ENCODE measurements at places on chromosomes 3 and 15. TPM values are rescaled to one million over a fixed set of nuclear protein-coding genes. Genes with fewer than 3 reads are reported as not detected.

- ATAC-seq = peak; percentile 67
- H3K36me3 ChIP-seq = no peaks in the 10 kb centered on the region
- H3K4me1 ChIP-seq = peaks cover 24% of the 10 kb centered on the region
- peak overlapping the region; percentile 29 for H3K4me3 ChIP-seq
- peak overlapping the region; percentile 48 for H3K27ac ChIP-seq
These were observed 6.7 kb downstream of the CA12 start for GRCh38 chr15:63374686-63375520.

DNA sequence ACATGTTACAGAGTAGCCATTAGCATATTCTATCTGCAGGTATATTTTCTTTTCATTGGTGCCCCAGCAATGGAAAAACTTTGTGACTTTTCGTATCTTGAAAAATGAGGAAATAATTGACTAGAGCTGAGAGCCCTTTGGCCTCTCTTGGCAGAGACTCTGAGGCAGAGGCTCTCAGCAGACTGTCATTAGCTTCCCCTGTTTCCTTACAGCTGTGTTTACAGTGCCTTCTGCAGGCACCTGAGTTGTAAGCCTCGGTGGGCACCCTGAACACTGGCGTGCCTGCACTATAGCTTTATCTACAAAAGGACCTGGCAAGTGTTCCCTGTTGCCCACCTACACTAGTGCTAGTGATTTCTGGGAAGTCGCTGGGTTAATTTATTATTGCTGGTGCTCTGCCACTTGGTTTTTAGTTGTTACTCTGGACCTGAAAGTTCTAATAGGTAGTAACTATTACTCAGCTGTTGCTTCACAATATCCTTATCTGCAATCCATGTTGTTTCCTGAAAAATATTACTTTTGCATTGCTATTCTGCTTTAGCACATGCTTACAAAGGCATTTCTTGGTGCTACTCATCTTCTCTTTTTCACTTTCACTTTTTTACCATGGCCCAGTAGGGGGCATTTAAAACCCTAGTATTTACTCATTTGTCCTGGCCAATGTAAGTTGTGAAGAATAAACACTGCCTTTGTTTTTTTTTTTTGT lies 7.8 kb upstream of the GPR171 start:
- ATAC-seq = no peak
- peaks cover 4% of the 10 kb centered on the region for H3K36me3 ChIP-seq
- H3K27me3 ChIP-seq = no peaks in the 10 kb centered on the region
- peak overlapping the region; percentile 22 for H3K27ac ChIP-seq

DNA sequence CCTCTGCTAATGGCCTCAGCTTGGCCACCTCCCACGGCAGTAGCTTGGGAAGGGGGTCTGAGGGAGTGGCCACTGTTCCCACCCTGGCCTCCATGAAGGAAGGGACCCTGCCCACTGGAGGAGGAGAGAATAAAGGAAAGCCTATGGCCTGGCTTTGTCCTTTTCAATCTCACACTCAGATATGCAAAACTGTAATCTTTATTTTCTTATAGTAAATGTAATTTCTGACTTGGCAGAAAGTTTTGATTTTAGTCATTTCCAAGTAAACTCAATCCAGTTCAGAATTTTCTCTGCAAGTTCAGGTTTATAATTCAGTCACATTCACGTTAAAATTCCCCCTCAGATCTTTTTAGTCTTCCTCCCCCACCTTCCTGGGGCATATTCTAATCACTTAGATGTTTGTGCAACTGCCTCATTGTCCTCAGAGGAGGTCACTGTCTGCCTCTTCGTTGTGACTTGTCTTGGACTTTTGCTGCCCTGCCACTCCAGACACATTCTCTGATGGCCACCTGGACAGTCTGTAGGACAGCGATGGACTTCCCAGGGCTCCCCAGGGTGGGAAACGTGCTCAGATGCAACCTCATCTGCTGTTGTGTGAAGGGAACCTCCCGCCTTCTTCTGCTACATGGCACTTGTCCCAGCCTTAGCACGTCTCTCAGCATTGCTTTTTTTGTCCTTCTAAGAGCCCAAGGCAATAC lies 222.8 kb upstream of the TBL1XR1 start:
- H3K4me1 ChIP-seq = peaks cover 34% of the 10 kb centered on the region
- no peaks in the 10 kb centered on the region for H3K36me3 ChIP-seq
- peaks cover 4% of the 10 kb centered on the region for H3K27me3 ChIP-seq

RBP2 gene
- total RNA-seq = not detected

- no peaks in the 10 kb centered on the region for H3K36me3 ChIP-seq
- H3K27ac ChIP-seq = no peak overlapping the region
- no peaks in the 10 kb centered on the region for H3K4me1 ChIP-seq
- H3K4me3 ChIP-seq = no peak overlapping the region
- H3K27me3 ChIP-seq = no peaks in the 10 kb centered on the region
These were observed 844.5 kb downstream of the TBL1XR1 start for GRCh38 chr3:176352716-176353334.

DNA sequence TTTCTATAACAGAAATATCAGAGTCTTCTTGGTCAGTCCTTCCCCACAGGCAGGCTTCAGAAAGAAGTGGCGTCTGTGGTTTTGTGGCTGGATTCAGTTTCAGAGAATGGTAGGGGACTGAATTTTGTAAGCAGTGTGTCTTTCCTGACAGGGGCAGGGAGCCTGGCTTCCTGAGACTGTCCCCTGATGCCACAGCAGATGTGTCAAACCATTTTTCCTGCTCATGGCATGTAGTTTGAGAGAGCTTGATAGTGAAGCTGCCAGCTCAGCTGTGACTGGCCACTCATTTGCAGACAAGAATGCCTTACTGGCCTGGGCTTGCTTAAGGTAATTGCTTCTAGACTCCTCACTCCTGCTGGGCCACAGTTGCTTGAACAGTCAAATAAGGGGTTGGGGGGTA lies 26.4 kb downstream of the LARS2 start:
- H3K36me3 ChIP-seq = peaks cover 63% of the 10 kb centered on the region
- peak overlapping the region; percentile 28 for H3K27ac ChIP-seq
- peaks cover 5% of the 10 kb centered on the region for H3K4me1 ChIP-seq
- peak; percentile 72 for ATAC-seq

DNA sequence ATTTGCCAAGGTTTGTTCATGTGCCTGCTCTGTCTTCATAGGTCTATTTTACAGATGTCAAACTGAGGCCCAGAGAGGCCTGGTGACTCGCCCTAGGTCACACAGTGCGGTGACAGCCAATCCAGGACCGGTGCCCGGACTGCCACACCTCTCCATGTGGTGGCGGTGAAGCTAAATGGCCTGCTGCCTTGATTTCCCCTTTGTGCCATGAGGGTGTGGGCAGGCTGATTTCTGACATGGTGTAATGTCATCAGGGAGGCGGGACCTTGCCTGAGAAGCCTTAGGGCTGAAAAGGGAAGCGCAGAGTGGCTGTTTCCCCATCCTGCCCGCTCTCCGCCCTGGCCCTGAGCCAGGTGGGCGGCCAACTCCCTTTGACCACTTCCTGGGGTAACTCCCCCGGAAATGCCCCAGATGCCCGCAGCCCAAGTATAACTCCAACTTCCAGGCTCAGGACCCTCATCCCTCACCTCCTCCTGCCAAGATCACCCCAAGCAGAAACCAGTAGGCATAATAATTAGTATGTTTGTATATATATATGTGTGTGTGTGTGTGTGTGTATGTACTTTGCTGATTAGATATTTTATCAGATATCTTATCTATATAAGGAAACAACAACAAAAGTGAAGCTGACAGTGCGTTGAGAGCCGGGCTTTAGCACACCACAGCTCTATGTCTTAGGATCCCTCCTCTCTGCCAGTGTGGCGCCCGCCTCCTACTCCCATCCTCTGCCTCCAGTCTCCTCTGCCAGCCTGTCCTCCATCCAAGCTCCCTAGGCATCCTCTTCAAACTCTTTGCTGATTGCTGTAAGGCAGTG lies 63.9 kb downstream of the IQSEC1 start:
- ATAC-seq = peak; percentile 8
- H3K27ac ChIP-seq = peak overlapping the region; percentile 96
- no peaks in the 10 kb centered on the region for H3K27me3 ChIP-seq
- peaks cover 57% of the 10 kb centered on the region for H3K4me1 ChIP-seq

DNA sequence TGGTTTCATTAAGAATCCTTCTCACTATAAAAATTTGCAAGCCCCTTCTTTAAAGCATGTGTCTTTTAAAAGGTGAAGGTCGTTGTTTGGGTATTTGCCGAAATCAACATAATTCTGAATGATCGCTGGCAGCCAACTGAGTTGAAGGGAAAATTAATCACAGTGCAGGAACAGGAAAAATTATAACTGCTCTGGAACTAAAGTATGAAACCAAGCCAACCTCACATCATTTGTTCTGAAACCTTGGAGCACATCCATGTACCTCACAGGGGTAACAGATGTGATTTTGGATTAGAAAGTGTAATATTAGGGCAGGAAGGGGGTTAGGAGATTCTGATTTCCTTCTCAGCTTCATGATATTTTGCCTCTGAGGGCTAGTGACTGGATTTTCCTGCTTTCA lies 52.2 kb upstream of the PTX3 start:
- no peak overlapping the region for H3K4me3 ChIP-seq
- no peak overlapping the region for H3K27ac ChIP-seq
- no peaks in the 10 kb centered on the region for H3K27me3 ChIP-seq
- H3K4me1 ChIP-seq = no peaks in the 10 kb centered on the region
- no peaks in the 10 kb centered on the region for H3K36me3 ChIP-seq

ITIH3 gene
- not detected for total RNA-seq

DNA sequence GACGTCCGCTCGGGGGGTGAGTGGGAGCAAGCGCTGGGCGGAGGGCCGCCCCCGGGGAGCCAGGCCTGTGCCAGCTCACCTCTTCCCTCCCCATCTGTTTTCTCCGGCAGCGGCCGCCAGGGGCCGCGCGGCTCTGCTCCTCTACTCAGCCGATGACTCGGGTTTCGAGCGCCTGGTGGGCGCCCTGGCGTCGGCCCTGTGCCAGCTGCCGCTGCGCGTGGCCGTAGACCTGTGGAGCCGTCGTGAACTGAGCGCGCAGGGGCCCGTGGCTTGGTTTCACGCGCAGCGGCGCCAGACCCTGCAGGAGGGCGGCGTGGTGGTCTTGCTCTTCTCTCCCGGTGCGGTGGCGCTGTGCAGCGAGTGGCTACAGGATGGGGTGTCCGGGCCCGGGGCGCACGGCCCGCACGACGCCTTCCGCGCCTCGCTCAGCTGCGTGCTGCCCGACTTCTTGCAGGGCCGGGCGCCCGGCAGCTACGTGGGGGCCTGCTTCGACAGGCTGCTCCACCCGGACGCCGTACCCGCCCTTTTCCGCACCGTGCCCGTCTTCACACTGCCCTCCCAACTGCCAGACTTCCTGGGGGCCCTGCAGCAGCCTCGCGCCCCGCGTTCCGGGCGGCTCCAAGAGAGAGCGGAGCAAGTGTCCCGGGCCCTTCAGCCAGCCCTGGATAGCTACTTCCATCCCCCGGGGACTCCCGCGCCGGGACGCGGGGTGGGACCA lies 632 bp upstream of the CRELD1 start:
- H3K27ac ChIP-seq = peak overlapping the region; percentile 97
- peak; percentile 83 for ATAC-seq
- H3K36me3 ChIP-seq = peaks cover 40% of the 10 kb centered on the region
- no peaks in the 10 kb centered on the region for H3K27me3 ChIP-seq

RASL12 gene
- not detected for total RNA-seq

GRCh38 chr15:85541744-85542143 lies 161.3 kb downstream of the AKAP13 start:
- peaks cover 35% of the 10 kb centered on the region for H3K36me3 ChIP-seq
- peak overlapping the region; percentile 74 for H3K27ac ChIP-seq
- peak; percentile 83 for ATAC-seq

- H3K27ac ChIP-seq = no peak overlapping the region
- ATAC-seq = no peak
- H3K4me3 ChIP-seq = no peak overlapping the region
- H3K27me3 ChIP-seq = peaks cover 33% of the 10 kb centered on the region
- H3K36me3 ChIP-seq = no peaks in the 10 kb centered on the region
These were observed 55.2 kb upstream of the ACAN start for GRCh38 chr15:88748081-88748480.

GRCh38 chr15:60074181-60074885 lies 70.2 kb downstream of the FOXB1 start:
- H3K27me3 ChIP-seq = peaks cover 7% of the 10 kb centered on the region
- H3K4me1 ChIP-seq = peaks cover 13% of the 10 kb centered on the region
- H3K27ac ChIP-seq = no peak overlapping the region
- no peaks in the 10 kb centered on the region for H3K36me3 ChIP-seq

DNA sequence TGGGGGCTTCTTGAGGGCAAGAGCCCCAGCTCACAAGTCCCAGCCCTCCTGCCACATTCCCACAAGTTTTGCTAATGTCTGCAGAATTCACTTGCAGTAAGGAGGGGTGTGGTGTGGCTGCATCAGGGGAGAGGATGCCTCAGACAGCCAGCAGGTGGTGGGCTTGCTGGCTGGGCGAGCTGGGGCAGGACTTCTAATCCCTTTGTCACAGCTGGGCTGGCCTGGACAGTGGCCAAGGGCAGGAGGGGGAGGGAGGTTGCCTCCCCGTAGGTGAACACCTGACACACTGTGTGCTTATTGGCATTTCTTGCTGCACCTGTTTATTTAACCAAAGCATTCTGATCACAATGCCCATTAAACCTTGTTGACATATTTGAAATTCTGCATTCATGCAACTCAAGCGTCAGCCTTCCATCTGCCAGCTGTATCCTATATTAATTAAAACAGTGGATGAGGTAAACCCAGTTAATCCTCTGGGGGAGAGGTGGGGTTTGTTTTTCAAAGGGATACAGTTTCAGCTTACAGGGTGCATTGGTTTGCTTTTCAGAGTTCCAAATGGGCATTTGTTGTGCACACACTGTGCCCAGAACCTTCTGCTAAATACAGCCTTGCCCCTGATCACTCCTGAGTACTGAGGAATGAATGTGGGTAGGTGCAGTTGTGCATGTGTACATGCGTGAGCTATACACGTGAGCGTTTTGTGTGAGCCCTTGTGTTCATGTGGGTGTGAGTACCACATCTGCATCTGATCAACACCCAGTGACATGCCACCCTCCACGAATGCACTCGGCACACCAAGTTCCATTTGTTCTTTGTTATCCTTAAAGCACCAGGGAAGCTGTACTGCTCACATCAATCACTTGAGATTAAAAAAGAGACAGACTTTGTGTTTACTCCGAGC lies 268.7 kb downstream of the XXYLT1 start:
- no peak overlapping the region for H3K27ac ChIP-seq
- no peaks in the 10 kb centered on the region for H3K4me1 ChIP-seq
- peaks cover 11% of the 10 kb centered on the region for H3K27me3 ChIP-seq
- H3K36me3 ChIP-seq = no peaks in the 10 kb centered on the region
- peak; percentile 50 for ATAC-seq

GRCh38 chr3:62371720-62372591 lies 1.4 kb downstream of the FEZF2 start:
- H3K27me3 ChIP-seq = peaks cover 69% of the 10 kb centered on the region
- no peaks in the 10 kb centered on the region for H3K36me3 ChIP-seq
- H3K4me1 ChIP-seq = no peaks in the 10 kb centered on the region
- H3K4me3 ChIP-seq = no peak overlapping the region

PLAAT1 gene
- total RNA-seq = not detected

DNA sequence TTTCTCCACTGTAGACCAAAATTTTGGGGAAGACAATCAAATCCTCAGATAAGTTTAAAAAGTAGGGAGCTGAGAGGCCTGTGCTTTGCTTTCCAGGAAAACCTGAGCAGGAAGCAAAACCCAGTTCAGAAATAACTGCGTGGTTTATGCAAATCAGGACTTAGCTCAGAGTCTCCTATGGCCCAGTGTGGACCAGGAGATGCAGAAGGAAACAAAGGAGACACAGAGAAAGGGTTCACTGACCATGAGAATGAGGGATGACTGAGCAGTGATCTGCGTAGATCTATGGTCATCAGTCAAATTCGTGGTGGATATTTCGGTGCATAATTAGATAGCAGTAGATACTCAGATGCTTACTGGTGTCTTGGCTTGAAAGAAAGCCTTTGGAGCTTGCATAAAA lies 196.6 kb downstream of the TPRG1 start:
- no peak overlapping the region for H3K4me3 ChIP-seq
- H3K27me3 ChIP-seq = no peaks in the 10 kb centered on the region
- no peaks in the 10 kb centered on the region for H3K36me3 ChIP-seq
- no peak overlapping the region for H3K27ac ChIP-seq

B3GNT5 gene
- total RNA-seq = 7.1 TPM
